ENCODE measurements at places on chromosomes 16 and 17.

DNA sequence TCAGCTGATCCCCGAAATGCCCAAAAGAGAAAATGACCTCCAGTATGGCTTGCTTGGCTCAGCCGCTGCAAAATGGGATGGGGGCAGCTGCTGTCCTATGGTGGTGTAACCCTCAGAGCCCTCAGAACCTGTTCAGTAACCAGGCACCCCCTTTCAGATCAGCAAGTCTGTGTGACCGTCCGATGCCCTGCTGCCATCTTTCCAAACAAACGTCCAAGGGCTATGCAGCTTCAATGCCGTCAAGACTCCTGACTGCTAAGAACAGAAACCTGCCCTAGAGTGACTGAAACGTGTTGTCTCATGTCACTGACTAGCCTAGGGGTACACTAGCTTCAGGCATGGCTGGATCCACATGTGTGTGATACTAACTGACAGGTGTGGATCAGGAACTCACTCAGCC, 70.4 kb downstream of the GNAO1 start:
- DNase-seq: no peak

DNA sequence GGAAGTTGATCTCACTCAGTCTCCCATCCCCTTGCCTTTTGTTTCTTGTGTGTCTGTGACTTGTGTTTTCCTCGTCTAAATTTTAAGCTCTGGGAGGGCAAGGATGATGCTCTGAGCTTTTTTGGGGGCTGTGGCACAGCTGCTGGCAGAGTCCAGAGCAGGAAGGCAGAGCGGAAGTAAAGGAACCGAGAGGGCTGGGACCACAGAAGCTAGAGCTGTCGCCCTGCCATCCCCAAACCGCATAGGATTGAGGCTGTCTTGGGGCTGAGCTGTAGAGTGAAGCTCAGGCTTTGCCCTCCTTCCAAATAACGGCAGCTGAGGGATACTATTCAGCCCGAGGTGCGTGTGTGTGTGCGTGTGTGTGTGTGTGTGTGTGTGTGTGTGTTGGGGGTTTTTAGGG, 3.8 kb upstream of the DNAH2 start:
- DNase-seq: no peak

DNA sequence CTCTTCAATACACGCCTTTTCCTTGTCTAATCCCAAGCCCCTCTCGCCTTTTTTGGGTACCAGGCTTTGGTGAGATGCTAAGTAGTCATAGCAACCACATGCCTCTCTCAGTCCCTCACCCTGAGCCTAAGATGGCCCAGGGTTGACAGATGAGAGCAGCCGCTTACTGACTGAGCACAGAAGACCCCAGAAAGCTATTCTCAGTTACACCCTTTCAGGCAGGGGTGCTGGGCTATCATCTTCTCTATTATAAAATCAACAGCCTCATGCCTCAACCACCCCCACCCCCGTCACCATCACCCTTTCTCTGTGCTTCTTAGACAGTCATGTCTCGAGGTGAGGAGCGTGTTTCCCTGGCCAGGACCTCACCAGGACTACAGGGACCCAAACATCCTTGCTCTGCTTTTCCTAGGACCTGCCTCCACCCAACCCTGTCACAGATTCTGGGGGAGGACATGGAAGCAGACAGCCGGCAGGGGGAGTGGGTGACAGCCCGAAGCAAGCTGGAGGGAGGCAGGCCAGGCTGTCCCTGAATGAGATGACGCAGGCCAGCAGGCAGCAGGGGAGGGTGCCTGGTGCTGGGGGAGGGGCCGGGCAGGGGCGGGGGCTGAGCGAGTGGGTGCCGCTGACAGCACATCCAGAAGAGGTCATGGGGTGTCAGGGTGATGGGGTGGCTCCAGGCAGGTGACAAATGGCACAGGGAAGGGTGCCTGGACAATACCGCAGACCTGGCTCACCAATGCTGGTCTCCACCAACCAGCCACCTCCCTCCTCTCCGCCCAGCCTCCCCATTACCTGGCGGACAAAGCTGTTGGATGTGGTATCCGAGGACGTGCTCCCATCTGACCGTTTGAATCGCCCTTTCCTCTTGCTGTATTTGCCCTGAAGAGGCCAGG, 3.1 kb downstream of the CACNB1 start:
- no peak for DNase-seq

DNA sequence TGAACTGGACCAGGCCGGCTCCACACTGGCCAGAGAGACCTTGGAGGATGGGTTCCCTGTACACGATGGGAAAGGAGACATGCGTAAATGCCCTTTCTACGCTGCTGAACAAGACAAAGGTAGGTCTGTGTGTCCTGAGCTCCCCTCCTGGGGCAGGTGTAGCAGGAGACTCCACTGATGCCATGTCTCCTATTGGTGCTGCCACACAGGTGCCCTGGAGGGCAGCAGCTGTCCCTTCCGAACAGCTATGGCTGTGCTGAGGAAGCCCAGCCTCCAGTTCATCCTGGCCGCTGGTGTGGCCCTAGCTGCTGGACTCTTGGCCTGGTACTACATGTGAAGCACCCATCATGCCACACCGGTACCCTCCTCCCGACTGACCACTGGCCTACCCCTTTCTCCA, 29.2 kb downstream of the CDIP1 start:
- DNase-seq: no peak

- no peak for DNase-seq
These were observed 24.6 kb downstream of the TBCD start for GRCh38 chr17:82776454-82776853.

DNA sequence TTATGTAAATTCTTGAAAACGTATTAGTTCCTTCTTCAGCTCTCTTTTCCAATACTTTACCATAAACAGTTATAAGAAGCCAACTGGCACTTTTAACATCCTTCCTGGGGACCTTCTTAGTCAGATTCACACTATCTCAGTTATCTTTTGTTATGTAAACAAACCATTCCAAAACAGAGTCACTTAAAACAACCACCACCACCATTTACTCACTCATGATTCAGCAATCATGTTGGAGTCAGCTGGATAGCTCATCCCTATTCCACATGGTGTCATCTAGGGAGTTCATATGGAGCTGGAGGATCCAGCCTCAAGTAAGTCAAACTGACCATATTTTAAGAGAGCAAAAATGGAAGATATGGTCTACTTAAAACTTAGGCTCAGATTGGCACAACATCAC, 240.3 kb upstream of the IRX3 start:
- DNase-seq: no peak

DNA sequence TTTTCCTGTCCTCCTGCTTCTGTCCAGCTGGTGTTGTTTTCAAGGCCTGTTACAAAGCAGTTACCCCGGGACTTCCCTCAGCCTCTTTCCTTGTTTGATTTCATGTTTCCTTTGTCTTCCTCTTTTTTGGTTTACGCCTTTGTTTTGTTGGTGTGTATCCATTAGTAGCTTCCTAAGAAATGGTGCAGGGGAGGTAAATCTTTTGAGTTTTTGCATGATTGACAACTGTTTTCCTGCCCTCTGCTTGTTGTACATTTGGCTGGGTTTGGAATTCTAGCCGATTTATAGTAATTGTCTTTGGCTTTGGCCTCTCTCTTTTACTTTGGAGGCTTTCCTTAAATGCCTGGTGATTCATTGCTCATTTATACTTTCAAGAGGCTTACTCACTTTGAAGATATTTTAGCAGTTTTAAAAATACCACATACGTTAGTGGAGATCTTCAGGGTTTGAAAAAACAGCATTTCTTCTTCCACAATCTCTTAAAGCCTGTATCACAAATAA, 32.8 kb downstream of the DNAH2 start:
- DNase-seq: no peak

GRCh38 chr17:21089933-21090901, 36.5 kb upstream of the DHRS7B start:
- no peak for DNase-seq

DNA sequence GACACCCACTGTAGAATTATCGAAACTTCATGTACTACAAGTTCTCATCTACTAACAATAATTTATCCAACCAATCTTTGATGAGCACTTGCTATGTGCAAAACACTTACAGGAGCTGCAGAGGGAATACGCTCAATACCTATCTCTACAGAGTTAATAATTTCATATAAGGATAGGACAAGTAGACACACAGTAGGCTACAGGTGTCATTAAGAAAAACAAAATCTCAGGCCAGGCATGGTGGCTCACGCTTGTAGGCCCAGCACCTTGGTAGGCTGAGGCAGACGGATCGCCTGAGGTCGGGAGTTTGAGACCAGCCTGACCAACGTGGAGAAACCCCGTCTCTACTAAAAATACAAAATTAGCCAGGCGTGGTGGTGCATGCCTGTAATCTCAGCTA, 91.3 kb upstream of the PLEKHM1 start:
- DNase-seq: no peak

DNA sequence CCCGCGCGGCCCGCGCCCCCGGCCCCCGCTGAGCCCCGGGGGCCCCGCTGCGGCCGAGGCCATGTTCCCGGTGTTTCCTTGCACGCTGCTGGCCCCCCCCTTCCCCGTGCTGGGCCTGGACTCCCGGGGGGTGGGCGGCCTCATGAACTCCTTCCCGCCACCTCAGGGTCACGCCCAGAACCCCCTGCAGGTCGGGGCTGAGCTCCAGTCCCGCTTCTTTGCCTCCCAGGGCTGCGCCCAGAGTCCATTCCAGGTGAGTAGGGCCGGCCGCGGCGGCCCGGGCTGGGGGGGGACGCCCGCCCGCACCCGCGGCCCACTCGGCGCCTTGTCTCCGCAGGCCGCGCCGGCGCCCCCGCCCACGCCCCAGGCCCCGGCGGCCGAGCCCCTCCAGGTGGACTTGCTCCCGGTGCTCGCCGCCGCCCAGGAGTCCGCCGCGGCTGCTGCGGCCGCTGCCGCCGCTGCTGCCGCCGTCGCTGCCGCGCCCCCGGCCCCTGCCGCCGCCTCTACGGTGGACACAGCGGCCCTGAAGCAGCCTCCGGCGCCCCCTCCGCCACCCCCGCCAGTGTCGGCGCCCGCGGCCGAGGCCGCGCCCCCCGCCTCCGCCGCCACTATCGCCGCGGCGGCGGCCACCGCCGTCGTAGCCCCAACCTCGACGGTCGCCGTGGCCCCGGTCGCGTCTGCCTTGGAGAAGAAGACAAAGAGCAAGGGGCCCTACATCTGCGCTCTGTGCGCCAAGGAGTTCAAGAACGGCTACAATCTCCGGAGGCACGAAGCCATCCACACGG, 504 bp downstream of the MAZ start:
- DNase-seq: no peak

Data from brain pericyte (primary cell).